ENCODE measurements at places on chromosomes 11 and 22. TPM values are rescaled to one million over a fixed set of nuclear protein-coding genes. Genes with fewer than 3 reads are reported as not detected.

The SLC22A12 gene
- total RNA-seq = not detected

The PANX1 gene
- 21.9 TPM for total RNA-seq

GRCh38 chr11:9951807-9952206 lies 287.9 kb downstream of the SWAP70 start:
- H3K4me1 ChIP-seq = no peaks in the 10 kb centered on the region
- H3K27ac ChIP-seq = no peak overlapping the region
- no peaks in the 10 kb centered on the region for H3K27me3 ChIP-seq
- H3K36me3 ChIP-seq = no peaks in the 10 kb centered on the region

GRCh38 chr22:20080776-20081654 lies 974 bp downstream of the DGCR8 start:
- no peaks in the 10 kb centered on the region for H3K27me3 ChIP-seq
- peak overlapping the region; percentile 99 for H3K4me3 ChIP-seq
- peak overlapping the region; percentile 93 for H3K27ac ChIP-seq
- H3K36me3 ChIP-seq = peaks cover 16% of the 10 kb centered on the region
- peaks cover 38% of the 10 kb centered on the region for H3K4me1 ChIP-seq
- DNase-seq = no peak

DNA sequence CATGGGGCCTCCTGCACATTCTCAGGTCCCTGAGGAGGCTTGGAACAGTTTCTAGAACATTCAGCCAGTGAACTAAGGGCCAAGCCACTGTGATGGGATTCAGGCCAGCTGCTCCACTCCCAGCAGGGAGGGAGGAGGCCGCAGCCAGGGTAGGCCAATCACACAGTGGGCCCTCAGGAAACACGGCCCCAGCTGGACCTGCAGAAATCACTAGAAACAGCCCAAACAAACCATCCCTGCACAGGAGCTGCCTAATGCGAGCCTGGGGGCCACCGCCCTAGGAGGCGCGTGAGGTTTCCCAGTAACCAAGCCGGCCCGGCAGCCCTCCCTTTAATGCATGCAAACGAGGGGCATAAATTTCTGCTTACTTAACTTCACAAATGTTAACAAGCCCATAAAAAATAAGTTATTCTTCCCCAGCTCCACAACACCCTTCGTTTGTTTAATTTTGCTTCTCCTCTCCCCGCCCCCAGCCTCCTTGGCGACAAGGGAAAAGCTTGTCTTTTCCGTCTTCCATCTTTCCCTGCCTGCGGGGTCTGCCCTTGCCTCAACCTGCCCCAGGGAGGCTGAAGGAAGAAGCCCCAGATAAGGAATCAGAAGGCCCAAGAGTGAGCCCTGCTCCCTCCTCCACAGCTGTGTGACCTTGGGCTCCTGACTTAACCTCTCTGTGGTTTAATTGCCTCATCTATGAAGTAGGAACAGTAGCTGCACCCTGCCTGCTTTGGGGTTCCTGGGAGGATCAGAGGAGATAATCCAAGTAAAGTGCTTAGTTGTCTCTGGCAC lies 25.7 kb downstream of the ELFN2 start:
- H3K27me3 ChIP-seq = no peaks in the 10 kb centered on the region
- H3K27ac ChIP-seq = peak overlapping the region; percentile 4
- H3K36me3 ChIP-seq = no peaks in the 10 kb centered on the region
- no peak for DNase-seq

- no peaks in the 10 kb centered on the region for H3K27me3 ChIP-seq
- no peak for DNase-seq
- H3K4me3 ChIP-seq = no peak overlapping the region
- H3K27ac ChIP-seq = no peak overlapping the region
Observed at GRCh38 chr11:17645190-17645970, 74.0 kb upstream of the MYOD1 start.

All from HCT116 (cell line).